DMS79 treated with DMSO at 0.1 percent for 48 hours (cell line): ENCODE measurements at places on chromosomes 1 and 21.

DNA sequence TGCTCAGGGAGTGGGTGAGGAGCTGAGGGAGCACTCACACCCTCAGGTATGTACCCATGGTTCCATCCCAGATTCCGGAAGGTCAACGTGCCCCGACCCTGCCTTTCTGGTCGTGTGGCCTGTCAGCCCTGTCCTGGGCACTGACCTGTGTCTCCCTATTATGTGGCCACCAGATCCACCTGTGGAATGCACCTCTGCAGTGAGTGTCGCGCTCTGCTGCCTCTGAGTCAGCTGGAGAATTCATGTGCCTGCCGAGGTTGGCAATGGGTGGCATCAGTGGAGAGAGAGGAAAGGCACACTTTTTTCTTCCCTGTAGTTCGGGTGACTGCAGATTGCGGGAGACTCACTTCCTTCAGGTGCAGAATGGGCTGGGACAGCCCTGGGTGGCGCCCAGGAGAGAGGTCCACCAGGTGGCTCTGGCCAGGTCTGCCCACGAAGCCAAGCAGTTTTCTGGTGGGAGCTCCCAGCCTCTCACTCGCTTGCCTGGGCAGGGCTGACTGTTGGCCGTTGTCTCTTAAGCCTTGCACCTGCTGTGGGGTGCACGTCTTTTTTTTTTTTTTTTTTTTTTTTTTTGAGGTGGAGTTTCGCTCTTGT is 176.1 kb upstream of the TMEM51 start:
- DNase-seq, result peak; percentile 33

DNA sequence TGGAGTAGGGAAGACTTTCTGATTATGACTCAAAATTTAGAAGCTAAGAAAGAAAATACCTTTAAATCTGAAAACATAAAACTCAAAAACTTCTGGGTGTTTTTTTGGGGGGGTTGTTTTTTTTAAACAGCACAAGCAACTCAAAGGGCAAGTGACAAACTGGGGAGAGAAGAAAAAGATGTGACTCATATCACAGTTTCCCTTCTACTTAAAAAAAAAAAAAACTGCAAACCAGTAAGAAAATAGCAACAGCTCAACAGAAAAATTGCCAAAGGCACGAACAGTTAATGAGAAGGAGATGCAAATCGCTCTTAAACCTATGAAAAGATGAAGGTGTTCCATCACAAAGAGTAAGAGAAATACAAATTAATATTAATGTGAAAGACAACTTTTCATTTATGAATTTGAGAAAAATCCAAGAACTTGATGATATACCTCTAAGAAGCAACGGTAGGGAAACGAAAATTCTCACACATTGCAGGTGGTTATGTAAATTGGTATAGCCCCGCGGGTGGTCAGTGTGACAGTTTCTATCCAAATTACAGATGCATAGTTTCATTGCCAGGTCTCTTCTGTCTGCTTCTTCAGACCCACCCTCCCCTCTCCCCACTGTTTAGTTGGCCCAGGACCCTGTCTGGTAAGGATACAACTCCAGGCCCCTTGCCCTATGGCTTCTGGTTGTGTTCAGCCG is 9.0 kb downstream of the IFNAR2 start:
- DNase-seq, result no peak

DNA sequence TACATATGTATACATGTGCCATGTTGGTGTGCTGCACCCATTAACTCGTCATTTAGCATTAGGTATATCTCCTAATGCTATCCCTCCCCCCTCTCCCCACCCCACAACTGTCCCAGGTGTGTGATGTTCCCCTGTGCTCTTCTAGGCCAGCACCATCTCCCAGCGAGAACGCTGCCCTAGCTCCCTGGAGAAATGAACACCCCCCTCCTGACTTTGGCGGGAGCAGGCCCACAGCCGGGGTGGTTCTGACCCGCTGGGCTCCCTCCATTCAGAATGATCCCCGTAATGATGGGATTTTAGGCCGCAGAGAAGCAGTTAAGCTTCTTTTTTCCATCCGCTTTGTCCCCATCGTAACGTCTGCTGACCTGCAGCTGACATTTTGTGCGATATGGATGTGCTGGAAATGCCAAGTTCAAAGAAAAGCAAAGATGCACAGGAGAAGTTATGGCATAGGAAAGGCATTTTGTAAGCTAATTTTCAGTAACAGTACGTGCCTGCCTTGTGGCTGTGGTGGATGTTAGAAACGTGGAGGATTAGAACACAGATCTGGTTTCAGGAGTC is 39.3 kb downstream of the ELK4 start:
- DNase-seq, result no peak

DNA sequence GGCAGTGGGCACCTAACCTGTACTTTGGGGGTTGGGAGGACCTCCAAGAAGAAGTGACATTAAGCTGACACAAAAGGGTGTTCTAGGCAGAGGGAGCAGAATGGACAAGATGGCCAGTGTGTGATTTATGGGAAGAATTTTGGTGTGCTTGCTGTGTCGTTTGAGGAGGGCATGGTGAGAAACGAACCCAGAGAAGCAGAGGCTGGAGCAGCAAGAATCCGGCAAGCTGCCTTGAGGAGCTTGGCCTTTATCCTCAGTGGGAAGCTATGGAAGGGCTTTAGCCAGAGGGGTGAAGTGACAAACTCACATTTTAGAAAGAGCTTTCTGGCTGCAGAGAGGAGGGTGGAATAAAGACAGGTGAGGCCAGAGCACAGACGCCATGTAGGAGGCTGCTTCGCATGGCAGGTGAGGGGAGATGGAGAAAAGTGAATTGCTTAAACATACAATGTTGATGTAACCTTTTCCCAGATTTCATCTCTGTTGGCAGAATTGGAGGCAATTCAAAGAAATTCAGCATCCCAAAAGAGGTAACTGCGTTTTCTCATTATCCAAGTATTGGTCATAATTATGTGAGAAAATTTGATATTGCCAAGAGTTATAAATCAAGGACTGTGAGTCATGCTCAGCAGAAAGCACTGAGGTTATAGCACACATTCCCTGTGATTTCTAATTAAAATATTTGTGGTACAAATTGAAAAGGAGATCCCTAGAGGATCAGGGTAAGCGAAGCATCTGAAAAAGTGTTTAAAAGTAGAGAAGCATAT is 26.5 kb downstream of the TRIM45 start:
- no peak for DNase-seq

GRCh38 chr1:235017719-235018118 is 110.9 kb downstream of the TOMM20 start:
- DNase-seq, result no peak

DNA sequence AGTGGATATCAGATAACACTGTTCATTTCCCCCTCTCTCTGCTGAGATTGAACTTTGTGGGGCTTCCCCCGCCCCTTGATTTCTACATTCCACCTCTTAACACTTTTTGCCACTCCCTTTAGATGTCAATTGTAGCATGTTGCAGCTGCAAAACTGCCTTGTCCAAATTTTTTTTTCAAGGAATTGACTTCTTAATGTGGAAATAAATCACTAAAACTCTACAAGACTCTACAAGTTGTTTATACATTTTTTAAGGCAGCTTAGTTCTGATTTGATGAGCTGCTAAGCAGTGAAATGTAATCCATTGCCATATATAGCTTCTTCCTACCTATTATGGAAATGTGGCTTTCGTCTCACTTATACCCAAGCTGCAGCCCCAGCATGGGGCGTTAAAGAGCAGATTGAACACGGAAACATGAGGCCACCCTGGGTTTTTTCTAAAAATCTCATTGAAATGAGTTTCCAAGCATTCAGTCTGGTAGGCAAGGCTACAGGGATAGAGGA is 132.2 kb downstream of the SYT2 start:
- no peak for DNase-seq

DNA sequence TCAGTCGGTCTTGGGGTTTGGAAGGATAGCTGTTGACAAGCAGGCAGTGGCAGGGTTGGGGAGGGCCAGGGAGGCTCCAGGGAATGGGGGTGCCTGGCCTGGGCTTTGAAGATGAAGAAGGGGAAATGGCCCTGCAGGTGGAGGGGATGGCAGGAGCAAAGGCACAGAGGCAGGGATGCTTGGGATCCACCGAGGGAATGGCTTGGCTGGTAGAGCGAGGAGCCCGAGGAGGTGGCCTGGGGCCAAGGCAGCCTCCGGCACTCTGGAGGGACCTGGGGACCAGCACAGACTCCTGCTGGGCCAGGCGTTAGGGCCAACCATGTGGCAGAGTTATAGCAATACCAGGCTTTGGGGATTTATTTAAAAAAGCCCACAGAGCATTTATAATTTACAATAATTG is 62.9 kb upstream of the EDN2 start:
- DNase-seq, result no peak

- no peak for DNase-seq
Observed at GRCh38 chr1:1100296-1100695, 15.6 kb downstream of the C1orf159 start.
